ENCODE measurements at places on chromosomes 6 and 20.

DNA sequence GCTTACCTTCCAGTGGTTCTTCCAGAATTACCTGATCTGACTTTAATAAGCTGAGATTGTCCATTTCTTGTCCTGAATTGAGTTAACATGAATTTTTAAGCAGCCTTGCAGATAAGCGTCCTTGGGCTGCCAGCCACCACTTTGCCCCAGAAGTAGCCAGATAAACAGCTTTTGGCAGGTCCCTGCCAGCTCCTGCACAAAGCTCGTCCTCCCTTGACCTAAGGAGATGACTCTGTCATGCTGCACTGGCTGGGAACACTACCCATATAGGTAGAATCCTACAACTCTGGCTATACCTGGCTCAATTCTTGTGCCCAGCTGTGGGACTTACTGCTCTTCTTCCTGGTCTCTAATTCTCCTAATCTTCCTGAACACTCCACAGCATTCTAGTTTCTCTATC lies 39.6 kb upstream of the AAR2 start:
- DNase-seq = no peak

- no peak for DNase-seq
Measured at GRCh38 chr20:3339076-3339475, 68.4 kb downstream of the DNAAF9 start.

GRCh38 chr6:119443993-119444641 lies 94.6 kb upstream of the MAN1A1 start:
- no peak for DNase-seq

DNA sequence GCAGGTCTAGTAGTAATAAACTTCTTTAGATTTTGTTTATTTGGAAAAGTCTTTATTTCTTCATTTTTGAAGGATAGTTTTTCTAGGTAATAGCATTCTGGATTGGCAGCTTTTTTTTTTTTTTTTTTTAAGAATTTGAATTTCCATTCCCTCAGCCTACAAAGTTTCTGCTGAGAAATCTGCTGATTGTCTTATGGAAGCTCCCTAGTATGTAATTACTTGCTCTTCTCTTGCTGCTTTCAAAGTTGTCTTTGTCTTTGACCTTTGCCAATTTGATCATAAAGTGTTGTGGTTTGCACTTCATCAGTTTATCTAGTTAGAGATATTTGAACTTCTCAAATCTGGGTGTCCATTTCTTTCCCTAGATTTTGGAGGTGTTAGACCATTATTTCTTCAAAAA lies 82.2 kb upstream of the GMDS start:
- DNase-seq = no peak

DNA sequence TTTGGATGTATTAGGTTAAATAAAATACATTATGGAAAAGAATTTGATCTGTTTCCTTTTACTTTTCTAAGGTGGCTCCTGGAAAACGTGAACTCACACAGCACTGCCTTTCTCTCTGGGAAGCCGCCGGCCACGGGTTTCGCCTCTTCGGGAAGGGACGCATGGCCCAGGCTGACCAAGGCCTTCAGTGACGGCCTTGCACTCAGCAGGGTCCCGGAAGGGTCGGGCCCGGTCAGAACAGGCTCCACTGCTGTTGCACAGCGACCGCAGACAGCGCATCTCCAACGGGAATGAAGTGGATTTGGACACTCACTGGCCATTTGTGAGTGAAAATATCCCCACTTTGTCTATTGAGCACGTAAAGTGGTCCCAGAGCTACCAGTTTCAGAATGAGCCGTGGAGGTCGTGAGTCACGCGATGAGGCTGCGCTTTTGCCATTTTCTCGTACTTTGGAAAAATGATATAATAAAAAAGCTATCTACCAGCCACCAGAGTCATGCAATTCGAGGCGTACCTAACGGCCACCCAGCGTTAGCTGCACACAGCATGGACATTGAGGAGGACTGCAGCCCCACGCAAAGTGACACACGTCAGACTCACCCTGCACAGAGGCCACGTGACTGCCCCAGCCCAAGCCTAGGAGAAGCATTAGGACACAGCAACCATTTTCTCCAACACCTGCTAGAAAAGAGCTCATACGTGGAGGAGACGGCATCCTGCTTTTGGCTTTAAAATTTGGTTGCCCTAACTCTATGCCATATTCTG lies 244.3 kb downstream of the TTLL2 start:
- no peak for DNase-seq

- no peak for DNase-seq
Measured at GRCh38 chr6:116472706-116473105, 11.5 kb downstream of the CALHM6 start.

DNA sequence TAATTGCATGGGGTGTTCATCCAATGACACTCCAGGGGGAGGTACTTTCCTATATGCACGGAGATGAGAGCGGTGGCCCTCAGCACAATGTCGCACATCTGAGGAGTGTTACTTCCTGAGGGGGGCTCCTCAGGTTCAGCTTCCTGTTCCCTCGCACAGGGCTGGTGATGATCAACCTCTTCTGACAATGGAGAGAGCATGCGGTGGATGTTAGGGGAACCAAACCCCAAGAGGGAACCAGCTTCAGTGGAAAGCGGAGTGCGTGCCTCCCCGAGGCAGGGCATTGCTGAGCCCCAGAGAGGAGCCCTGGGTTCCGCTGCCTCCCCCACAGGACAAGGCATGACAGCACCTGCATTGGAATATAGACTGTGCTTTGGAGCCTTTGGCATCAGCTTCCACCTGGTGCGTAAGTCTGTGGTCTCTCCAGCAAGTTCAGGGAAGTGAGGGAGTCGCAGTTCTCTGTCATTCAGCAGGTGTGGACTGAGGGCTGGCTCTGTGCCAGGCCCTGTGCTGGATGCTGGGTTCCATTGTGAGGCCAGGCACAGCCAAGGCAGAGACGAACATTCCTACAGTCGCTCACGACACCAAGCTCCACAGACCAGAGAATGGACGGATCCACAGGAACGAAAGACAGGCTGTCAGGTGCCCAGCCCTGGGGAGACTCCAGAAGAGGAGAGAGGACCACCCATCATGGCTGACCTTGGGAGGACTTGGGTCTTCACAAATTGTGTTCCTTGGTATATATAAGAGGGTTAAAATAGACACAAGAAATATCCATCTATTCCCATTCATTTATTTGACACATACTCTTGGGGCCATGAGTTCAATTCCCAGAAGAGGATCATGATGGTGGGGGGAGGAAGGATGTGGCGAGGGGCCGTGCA lies 3.9 kb upstream of the ZNF831 start:
- DNase-seq = no peak

- no peak for DNase-seq
Measured at GRCh38 chr6:84553527-84553926, 210.9 kb downstream of the TBX18 start.

DNA sequence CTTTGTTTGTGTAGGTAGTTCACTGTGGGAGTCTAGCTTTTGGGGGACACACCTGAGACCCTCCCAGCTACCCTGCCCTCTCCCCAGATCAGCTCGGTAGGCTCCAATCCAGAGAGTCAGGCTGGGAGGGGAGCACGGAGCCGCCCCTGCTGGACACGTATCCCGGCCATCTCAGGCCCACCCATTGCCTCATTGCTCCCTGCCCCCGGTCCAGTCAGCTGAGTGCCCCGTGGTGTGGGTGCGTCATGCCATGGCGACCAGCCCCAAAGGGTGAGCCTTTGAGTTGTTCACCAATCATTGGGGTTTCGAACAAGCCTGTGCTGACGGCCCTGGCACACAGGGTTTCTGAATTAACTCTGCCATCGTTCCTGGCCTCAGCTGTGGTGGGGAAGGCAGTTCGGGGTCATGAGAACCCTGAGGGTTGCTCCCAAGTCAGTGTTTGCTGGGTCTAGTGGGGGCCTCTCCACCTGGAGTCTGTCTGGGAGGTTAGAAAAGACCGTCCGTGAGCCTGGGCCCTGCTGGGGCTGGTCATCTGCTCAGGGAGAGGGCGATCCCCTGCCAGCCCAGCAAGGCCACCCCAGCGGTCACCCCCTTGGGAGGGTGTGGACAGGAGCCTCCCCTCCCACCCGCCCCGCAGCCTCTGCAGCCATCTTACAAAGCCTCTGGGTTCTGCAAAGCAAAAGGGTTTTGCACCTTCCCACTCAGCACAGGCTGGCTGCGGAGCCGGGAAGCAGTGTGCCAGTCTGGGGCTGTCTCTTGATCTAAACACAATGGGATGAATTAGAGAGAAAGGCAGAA lies 34.5 kb downstream of the NTSR1 start:
- no peak for DNase-seq

- no peak for DNase-seq
Measured at GRCh38 chr6:11231564-11232192, 790 bp downstream of the NEDD9 start.

DNA sequence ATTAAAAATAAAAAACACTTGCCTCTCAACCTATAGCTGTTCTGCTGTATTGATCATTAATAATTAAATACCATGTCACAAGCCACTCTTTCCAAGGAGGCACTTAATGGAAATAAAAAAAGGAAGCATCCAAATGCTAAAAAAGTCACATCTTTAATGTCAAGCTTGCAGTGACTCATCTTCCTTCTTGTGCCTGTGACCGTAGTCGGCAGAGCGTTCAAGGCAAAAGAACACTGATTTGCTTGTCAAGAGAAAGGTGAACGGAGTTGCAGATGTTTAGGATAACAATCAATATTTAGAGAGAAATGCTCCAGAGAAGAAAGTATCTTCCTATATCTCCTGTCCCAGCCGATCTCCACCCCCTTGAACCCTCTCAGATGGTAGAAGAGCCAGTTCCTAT lies 341.0 kb upstream of the OPRM1 start:
- DNase-seq = no peak

GRCh38 chr20:37366743-37367142 lies 20.8 kb downstream of the SRC start:
- DNase-seq = no peak

DNA sequence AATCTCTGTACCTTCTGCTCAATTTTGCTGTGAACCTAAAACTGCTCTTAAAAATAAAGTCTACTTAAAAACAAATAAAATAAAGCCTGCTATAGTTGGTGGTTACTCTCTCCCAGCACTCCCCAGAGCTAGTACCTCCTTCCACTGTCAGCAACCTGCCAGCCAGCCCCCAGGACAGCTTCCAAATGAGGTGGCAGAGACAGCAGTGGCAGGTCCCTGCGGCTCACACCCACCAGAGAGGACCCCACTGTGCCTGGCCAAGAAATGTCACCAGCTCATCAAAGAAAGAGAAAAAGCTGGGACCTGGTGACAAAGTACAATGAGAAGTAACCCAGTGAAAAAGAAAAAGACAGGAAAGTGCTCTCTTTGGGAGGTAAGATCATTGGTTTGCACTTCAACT lies 15.2 kb downstream of the APMAP start:
- DNase-seq = no peak

DNA sequence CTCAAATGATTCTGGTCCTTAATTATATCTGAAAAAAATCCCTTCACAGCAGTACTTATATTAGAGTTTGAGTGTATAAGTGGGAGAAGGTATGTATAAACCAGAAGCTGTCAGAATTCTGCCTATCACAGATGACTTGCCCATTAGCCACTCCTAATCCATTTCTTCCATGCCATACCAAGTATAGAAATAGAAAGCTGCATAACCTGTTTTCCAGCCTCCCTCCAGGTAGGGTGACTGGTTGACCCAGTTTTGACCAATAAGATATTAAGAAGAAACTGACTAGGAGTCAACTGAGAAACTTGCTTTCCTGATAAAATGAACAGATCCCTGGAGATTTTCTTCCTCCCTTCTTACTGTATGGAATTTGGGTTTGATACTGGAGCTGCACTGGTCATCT lies 112.2 kb upstream of the GRIK2 start:
- no peak for DNase-seq
